ENCODE measurements at places on chromosomes 3 and 15.

GRCh38 chr3:196281962-196282361, 5.6 kb downstream of the PCYT1A start:
- DNase-seq, result no peak

DNA sequence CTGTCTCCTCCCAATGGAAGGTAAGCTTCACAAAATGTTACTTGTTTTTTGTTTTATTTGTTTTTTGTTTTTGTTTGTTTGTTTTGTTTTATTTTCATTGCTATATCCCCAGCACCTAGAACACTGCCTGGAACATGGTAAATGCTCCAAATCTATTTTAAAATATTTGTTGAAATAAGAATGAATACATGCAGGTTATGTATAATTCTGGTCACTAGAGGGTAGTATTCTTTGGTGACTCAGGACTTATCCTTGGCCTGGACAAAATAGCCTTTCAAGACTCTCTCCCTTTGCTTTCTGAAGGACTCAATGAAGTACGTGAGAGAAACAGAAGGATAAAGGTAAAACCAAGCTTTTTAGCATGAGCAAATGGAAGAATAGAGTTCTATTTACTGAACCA, 46.9 kb upstream of the PPP2R3A start:
- peak; percentile 31 for DNase-seq

- DNase-seq, result peak; percentile 80
Observed at GRCh38 chr15:63348392-63348791, 33.3 kb downstream of the CA12 start.

DNA sequence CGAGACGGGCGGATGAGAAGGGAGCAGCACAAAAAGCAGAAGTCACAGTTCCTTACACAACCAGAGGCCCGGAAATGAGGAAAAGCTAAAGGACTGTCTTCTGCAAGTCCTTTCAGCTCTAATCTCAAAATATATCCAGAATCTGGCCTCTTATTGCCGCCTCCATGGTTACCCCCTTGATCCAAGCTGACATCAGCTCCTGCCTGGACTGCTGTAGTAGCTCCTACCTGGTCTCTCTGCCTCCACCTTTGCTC, 324.0 kb upstream of the ROPN1 start:
- DNase-seq, result no peak

- DNase-seq, result no peak
Observed at GRCh38 chr3:186757214-186757613, 26.2 kb upstream of the EIF4A2 start.

DNA sequence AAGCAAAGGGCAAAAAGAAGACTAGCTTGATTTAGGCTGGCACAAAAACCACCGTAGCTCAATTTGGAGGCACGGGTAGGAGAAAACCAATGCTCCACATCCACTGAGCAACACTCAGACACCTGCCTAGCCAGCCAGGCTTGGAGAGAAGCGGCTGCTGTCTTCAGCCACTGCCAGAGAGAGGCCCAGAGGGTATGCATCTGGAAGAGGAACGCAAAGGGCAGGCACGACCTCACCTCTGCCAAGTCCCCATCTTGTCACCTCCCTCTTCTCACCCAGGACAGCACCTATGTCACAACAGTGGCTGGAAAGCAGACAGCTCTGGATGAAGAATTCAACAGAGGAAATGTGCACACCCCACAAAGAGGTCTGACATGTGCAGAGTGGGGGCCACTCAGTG, 93.5 kb downstream of the ADAMTS17 start:
- no peak for DNase-seq

- DNase-seq, result peak; percentile 91
Observed at GRCh38 chr3:188760408-188760807, 411.4 kb upstream of the TPRG1 start.

GRCh38 chr3:69296995-69297394, 88.9 kb downstream of the FRMD4B start:
- DNase-seq, result no peak

- no peak for DNase-seq
Observed at GRCh38 chr3:56818156-56818985, 16.6 kb upstream of the ARHGEF3 start.

- peak; percentile 75 for DNase-seq
Observed at GRCh38 chr3:125317761-125318160, 57.4 kb downstream of the ZNF148 start.

GRCh38 chr15:100769975-100770340, 109.7 kb upstream of the ALDH1A3 start:
- no peak for DNase-seq

DNA sequence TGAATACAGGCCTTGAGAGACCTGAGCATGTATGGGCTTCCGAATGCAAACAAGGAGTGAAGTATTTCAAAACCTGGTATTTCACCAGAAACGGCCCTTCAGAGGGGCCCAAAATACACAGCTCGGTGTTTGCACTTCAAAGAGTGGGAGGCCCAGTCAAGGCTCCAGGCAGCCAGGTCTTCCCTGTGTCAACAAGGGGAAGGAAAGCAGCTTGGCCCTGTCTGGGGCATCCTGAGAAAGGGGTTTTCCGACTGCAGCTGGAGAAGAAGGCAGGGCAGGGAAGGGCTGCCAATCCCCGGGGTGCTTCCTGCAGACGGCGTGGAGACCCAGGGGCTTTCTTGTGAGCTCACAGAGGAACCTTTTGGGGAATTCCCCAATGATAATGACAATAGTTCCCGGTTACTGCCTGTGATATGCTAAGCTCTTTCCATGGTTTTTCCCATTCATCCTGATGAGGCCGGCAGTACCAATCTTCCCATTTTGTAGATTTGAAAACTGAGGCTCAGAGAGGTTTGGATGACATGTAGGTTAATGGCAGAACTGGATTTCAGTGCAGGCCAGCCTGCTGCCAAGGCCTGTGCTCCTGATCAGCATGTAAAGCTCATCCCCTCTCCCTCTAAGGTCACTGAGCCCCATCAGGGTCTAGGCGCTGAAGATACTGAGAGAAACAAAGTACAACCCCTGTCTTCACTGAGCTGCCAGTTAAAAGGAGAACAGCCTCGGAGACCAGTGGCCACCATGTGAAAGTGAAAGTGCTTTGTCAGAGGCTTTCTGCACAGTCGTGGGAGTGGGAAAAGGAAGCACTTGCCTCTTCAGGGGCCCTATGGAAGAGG, 43.0 kb upstream of the TLE3 start:
- peak; percentile 30 for DNase-seq
